ENCODE measurements at places on chromosomes 12 and 14.

DNA sequence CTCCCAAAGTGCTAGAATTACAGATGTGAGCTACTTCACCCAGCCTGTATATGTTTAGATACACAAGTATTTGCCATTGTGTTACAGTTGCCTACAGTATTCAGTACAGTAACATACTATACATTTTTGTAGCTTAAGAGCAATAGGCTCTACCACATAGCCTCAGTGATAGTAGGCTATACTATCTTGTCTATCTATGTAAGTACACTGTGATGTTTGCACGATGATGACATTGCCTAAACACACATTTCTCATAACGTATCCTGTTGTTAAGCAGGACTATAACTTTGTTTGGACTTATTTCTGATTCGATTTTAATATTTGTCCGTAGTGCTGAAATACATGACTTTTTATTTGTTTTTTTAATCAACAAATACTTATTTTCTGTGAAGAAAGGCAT lies 129.2 kb downstream of the PCNX1 start:
- no peak for DNase-seq

- DNase-seq = no peak
Observed at GRCh38 chr14:73342670-73343069, 105.4 kb downstream of the PAPLN start.

- DNase-seq = no peak
Observed at GRCh38 chr12:92945659-92946220, 16.6 kb upstream of the EEA1 start.

DNA sequence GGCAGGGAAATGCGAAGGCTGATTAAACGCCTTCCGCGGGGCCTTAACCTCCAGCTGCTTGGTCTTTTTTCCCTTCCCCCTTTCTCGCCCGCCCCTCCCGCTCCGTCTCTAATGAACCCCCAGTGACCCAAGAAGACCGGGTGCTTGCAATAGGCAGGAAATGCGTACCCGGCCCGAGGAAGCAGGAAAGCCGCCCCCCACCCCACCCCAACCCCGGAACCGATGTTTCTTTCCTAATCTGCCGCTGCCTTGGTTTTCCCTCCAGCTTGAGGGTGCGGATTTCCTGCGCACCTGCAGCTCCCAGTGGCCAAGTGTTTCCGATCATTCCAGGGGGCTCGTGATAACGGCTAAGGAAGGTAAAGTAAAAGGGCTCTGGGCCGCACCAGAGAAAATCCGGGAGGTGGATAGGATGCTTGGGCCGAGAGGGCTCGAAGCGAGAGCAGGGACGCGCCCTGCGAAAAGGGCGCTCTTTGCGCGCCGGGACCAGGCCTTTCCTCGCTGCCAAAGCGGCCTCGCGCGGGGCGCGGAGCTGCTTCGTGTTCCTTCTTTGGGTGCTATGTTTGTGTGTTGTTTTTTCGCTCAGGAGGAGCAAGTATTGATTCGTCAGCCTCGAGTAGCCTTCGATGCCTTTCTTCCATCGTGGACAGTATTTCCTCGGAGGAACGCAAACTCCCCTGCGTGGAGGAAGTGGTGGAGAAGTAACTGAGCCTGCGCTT lies 983 bp downstream of the MYF6 start:
- DNase-seq = peak; percentile 67

GRCh38 chr14:100067971-100068959 lies 3.0 kb downstream of the EVL start:
- DNase-seq = no peak

DNA sequence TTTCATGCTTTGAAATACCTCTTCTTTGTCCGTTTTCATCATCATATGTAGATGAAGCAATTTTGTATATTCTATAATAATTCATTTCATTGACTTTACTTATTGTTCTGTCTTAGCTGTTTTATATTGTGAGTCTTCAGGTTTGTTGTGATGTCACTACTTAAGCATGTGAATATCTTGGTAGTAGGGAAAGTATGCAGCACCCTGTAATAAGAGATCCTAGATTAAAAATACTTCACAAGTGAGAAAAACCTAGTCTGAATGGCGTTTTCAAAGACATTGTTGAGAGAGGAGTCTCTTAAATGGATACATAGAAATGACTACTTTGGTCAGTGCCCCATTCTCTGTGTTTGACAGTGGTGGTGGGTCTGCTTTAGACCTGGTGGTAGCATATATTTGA lies 61.4 kb downstream of the SLC16A7 start:
- no peak for DNase-seq

- no peak for DNase-seq
Observed at GRCh38 chr14:86221000-86221399, 691.1 kb downstream of the FLRT2 start.

- no peak for DNase-seq
Observed at GRCh38 chr14:58287607-58288042, 10.7 kb upstream of the ARID4A start.

- DNase-seq = no peak
Observed at GRCh38 chr14:27223906-27224305, 626.1 kb upstream of the NOVA1 start.

GRCh38 chr12:105167346-105167745 lies 59.8 kb downstream of the WASHC4 start:
- DNase-seq = no peak

DNA sequence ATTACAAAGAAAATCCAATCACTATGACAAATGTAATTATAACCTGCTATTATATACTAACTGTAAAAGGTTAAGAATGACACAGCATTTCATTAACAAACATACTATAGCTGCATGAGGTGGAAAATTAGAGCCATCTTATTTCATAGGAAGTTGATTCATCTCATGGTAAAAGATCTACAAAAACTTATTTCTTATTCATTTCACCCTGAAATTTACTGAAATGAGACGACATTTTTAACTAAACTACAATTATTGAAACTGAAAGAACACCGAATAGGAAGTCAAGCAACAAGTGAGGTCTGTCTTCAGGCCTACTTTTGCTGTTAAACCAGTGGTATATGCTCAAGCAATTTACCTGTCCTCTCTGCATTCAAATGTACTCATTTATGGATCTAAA lies 87.2 kb downstream of the CEP83 start:
- no peak for DNase-seq
